ENCODE measurements at places on chromosomes 1 and 21.

DNA sequence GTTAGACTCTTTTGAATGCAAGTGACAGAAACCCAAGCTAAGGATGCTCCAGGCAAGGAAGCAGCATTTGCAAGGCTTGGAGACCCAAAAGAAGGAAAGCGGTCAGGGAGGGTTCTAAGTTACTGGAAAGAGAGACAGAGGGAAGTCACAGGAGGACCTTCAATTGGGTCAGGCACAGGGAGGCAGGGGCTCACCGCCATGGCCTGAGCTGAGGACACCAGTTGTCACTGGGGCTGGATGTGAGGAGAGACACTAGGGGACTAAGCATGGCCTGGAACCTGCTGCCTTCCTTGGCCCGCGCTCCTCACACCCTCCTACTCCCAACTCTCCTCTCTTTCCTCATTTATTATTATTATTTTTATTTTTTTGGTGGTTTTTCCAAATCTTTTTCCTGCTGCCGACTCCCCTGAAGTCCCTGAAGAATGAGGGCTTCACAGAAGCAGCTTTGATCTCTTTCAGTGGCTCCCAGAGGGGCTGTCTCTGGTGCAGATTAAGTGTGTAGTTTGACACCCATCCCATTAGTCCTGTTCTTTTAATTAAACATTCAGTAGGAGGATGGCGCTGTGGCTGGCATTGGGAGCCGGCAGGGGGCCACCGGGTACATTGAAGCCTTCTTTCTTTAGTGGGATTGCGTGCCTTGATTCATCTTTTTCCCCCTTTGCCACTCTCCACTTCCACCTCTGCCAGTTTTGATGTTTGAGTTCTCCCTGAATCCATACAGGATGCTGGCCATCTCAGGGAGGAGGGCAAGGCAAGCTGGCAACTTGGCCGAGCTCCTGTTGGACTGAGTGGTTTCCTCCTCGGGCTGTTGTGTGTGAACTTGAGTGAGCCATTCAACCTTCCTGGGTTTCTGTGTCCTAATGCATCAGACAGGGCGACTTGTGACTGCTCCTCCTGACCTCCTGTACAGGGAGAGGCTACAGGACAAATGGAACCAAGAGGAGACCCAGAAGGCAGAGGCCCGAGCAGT lies 59.3 kb downstream of the MDM4 start:
- DNase-seq: no peak

DNA sequence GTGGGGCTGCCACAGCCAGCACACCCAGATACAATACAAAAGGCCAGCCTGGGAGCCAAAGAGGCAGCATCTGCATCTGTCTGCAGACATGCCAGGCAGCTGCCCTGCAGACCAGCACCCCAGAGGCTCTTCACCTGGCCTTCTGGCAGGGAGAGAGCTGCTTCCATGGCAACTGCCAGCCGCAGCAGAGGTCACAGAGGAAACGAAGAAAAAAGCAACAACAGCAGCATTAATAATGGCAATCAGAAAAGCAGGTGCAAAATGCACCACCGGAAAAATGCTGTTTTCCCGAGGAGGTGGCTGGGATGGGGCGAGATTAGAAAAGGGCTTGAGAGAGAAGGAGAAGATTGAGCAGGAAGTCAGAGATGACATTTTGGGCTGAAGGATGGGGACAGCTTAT lies 309.5 kb downstream of the PCP4 start:
- DNase-seq: no peak

DNA sequence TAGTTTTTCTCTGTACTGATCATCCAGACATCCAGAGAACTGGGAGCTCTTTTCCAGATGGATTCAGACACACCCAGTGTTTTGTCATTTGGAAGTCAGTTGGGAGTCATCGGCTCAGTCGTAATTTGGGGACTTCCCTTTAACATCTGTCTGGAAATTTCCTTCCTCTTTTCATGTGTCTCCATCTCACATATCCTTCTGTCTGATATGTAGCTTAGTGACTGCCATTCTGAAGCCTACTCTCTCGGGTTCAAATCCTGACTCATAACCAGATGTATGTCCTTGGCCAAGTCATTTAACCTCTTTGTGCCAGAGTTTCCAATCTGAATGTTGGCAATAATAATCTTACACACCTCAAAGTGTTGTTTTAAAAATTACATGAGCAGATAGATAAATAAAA lies 3.0 kb downstream of the MORC3 start:
- no peak for DNase-seq

GRCh38 chr1:52028328-52028727 lies 5.3 kb downstream of the KTI12 start:
- DNase-seq: no peak

GRCh38 chr21:38257667-38258066 lies 876 bp downstream of the KCNJ15 start:
- DNase-seq: no peak

GRCh38 chr1:20426371-20426770 lies 59.6 kb downstream of the CAMK2N1 start:
- no peak for DNase-seq

DNA sequence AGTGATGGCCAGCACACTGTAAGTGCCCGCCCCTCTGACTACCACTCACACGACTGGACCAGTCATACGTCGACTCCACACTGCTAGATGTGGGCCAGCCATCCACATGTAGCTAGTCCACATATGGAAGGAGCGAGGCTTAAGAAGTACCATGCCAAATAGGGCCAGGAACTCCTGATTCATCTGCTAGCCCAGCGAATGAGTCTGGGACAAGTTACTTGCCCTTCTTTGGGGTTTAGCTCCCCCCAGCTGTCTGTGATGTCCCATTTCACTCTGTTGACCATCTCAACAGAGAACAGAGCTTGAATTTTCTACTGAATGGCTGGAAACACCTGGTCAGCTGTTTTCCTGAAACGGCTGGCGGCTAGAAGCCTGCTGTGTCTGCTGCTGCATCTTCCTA lies 5.8 kb downstream of the CSRP1 start:
- no peak for DNase-seq

GRCh38 chr1:215473943-215474342 lies 93.2 kb upstream of the KCTD3 start:
- DNase-seq: no peak

DNA sequence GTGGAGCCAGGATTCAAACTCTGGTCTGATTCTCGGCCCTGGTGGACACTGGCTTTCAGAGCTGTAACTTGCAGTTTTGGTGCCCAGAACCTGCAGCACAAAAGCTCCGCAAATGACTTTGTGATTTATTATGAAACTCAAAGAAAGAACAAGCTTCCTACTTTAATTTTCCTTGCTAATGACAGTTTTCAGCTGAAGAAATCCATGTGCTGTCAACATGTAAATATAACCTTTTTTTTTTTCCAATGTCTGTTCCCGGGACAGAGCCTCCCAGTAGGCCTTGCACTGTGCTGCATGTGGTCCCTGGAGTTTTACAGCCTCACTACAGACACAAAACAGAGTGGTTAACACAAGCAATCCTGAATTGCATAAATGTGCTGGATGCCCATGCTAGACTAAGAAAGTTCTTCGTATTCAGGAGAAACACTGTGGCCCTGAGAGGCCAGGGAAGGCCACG lies 62.3 kb upstream of the ANGPTL1 start:
- no peak for DNase-seq

All from stimulated activated CD8-positive, alpha-beta memory T cell treated with anti-CD3 and anti-CD28 coated beads, Interleukin-15, amount 100 ng/mL, for 4 hours (primary cell).